ENCODE measurements at places on chromosomes 1 and 21.

- DNase-seq, result no peak
Measured at GRCh38 chr1:47675047-47675675, 237.3 kb downstream of the FOXD2 start.

DNA sequence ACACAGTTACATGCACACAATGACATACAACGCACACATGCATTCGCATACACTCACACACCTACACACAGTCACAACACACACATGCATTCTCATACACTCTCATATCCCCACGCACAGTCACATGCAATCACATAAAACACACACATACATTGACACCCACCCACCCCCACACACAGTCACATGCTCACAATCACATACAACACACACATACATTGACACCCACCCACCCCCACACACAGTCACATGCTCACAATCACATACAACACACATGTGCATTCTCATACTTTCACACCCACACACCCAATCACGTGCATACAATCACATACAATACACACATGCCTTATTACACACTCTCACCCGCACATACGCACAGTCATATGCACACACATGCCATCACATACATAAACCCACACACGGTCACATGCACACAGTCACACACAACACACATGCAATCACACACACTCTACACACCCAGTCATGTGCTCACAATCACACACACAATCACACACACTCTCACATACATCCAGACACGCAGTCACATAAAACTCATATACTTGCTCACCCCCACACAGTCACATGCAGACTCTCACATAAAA lies 134.3 kb downstream of the CASZ1 start:
- DNase-seq, result no peak

DNA sequence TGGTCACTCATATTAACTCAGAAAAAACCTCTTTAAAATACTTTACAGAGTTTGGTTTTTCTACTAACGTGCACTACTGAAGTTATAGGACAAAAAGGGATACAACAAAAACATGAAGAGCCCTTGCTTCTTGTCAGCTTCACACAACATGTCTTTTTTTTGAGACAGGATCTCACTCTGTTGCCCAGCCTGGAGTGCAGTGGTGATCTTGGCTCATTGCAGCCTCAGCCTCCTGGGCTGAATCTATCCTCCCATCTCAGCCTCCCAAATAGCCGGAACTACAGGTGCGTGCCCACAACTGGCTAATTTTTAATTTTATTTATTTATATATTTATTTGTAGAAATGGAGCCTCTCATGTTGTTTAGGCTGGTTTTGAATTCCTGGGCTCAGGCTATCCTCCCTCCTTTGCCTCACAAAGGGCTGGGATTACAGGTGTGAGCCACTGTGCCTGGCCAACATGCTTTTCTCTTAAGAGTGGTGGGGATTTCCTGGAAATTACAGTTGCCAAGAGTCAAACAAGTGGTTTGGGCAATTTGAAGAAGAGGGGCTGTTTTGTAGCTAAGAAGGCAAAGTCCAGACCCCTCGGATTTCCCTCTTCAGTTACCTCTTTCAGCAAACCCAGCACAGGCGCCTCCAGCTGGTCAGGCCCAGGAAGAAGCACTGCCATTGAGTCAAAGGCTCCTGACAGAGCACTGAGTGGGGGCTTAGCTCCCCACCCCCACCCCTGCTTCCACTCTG lies 6.4 kb upstream of the SMPDL3B start:
- DNase-seq, result no peak

GRCh38 chr1:110240476-110241210 lies 30.5 kb downstream of the KCNC4 start:
- no peak for DNase-seq

DNA sequence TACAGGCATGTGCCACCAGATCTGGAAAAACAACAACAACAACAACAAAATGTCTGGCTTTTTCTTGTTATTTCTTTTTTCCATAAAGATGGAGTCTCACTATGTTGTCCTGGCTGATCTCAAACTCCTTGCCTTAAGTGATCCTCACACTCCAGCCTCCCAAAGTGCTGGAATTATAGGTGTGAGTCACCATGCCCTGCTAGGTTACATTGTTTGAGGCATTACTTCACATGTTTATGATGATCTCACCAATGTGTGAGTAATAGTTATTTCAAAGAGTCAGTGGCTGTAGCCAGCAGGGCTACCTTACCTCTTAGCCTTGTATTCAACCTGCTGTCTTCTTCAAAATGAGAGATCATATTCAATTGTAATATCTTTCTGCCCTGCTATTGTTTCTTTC lies 445.7 kb downstream of the AMY1C start:
- no peak for DNase-seq

GRCh38 chr1:31335007-31335406 lies 37.9 kb downstream of the FABP3 start:
- peak; percentile 35 for DNase-seq

DNA sequence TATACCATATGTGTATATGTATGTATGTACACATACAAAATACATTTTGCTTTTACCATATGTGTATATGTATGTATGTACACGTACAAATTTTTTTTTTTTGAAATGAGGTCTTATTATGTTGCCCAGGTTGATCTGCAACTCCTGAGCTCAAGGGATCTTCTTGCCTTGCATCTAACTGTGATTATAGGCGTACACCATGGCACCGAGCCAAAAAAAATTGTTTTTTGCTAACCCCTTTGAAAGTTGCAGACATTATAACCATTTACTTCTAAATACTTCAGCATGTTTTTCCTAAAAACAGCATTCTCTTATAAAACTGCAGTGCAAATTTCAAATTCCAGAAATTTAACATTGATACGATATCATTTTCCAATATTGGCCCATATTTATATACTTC lies 147.0 kb downstream of the POU2F1 start:
- DNase-seq, result no peak

Measured in GM10248 (cell line).